ENCODE measurements at places on chromosomes 6 and 20.

DNA sequence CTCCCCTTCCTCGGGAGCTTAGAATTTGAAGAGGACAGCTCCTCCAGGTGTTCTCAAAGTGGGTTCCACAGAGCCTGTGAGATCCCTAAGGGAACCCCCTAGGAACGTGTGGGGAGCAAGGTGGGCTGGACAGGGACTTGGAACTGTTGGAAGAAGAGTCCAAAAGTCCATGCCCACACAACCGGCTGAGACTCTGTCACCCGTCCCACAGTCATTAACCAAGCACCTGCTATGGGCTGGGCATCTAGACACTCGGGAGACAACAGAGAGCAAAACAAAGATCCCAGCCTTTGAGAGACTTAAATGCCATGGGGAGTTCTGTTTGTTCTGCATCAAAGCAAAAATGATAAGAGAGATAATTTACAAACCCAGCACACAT lies 51.9 kb upstream of the SAYSD1 start:
- no peak for DNase-seq

DNA sequence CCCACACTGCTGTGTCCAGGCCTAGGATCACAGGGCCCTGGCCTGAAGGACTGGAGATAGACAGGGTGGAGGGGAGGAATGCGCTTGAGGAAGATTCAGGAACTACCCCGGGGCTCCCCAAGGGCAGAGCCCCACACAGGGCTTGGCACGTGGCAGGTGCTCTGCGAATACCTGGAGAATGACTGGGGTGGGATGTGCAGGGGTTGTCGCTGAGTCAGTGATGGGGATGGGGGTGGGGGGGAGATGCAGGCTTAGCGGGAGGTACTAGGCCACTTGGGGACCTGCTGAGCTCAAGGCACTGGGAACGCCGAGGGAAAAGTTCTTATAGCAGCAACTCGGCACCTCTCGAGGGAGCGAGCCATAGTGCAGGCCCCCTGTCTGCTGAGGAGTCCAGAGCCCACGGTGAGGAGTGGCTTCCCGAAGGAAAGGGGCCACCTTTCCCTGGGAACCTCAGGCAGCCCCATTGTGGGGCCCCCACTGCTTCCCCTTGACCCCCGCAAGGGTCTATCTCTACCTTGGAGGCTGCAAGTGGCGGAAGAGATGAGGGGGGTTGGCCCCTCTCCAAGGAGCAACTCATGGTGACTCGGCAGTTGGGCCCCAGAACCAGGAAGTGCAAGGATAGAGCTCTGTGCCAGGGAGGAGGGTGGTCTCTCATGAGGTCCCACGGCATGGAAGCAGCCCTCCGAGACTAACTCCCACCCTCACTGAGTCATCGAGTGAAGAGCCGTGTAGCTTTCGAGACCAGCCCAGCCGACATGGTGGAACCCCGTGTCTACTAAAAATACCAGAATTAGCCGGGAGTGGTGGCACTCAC lies 33.1 kb downstream of the SRC start:
- DNase-seq: no peak

DNA sequence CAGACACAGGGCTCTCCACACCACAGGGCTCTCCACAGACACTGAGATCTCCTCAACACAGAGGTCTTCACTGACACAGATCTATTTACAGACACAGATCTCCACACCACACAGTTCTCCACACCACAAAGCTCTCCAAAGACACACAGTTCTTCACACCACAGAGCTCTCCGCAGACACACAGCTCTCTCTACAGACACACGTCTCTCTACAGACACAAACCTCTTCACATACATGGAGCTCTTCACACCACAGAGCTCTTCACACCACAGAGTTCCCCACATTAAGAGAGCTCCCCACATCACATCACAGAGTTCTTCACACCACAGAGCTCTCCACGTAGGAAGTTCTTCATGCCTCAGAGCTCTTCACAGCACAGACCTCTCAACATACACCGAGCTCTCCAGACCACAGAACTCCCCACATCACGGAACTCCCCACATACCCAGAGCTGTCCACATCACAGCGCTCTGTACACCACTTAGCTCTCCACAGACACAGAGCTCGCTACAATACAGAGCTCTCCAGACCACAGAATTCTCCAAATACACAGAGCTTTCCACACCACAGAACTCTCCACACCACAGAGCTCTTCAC lies 53.9 kb downstream of the ERMARD start:
- DNase-seq: no peak

GRCh38 chr6:54107470-54108090 lies 3.7 kb upstream of the MLIP start:
- no peak for DNase-seq

DNA sequence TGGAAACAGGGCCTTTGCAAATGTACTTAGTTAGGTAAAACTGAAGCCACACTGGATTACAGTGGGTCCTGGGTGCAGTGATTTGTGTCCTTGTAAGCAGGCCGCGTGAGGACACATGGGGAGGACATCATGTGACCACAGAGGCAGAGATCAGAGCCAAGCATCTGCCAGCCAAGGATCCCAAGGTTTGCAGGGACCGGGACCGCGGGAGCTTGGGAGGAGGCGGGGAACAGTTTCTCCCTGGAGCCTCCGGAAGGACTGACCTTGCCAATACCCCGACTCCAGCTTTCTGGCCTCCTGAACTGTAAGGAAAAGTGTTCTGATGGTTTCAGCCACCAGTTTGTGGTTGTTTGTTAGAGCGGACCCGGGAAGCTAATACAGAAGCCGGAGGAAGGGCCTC lies 500.9 kb downstream of the PREX1 start:
- no peak for DNase-seq

DNA sequence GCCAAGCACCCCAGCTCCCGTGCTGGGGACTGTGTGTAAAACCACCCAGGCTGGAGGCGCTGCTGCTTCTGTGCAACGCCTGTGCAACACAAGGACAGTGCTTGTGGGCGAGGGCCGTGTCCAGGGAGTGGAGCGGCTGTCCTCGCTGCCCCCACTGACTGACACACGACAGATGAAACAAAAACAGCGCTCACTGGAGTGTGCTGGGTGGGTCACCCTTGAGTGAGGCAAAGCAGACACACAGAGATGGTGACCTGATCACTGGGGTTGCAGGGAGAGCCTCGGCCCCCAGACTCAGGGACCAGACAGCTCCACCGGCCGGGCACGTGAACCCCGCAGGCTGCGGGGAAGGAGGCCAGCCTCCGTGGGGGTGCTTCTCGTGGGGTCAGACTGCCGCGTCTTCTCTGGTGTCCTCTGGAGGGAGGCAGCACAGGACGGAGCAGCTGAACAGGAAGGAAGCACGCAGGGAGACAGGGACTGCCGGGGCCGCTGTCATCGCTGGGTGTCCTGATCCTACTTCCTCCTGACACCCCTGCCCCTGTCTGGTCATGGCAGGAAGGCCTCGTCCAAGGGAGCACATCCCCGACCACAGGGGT lies 75.9 kb upstream of the CST7 start:
- no peak for DNase-seq

- no peak for DNase-seq
These were observed 223.1 kb downstream of the NRN1 start for GRCh38 chr6:5783584-5784089.

DNA sequence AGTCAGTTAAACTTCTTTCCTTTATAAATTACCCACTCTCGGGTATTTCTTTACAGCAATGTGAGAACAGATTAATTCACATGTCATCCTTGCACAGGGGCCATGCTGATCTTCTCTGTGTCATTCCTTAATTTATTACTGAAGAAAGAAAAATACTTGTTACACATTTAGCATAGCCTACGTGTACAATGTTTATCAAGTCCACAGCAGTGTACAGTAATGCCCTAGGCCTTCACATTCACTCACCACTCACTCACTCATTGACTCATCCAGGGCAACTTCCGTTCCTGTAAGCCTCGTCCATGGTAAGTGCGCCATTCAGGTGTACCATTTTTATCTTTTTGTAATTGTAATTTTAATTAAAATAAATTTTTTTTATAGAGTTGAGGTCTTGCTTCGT lies 73.6 kb downstream of the RSPH3 start:
- DNase-seq: no peak

- no peak for DNase-seq
These were observed 42.4 kb upstream of the LRRC1 start for GRCh38 chr6:53752440-53752839.

- no peak for DNase-seq
These were observed 90.5 kb upstream of the SNX9 start for GRCh38 chr6:157732416-157733161.

DNA sequence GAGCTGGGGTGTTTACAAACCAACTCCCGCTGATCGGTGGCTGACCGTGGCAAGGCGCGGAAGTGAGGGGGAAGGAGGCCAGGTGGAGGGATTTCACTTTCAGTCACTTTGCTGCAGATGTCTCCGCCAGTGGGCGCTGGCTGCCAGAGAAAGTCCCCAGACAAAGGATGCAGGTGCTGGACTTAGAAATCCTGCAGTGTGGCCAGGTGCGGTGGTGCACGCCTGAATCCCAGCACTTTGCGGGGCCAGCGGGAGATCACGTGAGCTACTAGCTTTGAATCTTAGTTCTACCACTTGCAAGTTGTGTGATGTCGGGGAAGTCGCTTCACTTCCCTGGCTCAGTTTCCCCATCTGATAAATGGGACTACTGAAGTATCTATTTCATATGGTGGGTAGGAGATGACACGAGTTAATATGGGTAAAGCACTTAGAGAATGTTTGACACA lies 180.4 kb downstream of the ZNF217 start:
- DNase-seq: no peak

DNA sequence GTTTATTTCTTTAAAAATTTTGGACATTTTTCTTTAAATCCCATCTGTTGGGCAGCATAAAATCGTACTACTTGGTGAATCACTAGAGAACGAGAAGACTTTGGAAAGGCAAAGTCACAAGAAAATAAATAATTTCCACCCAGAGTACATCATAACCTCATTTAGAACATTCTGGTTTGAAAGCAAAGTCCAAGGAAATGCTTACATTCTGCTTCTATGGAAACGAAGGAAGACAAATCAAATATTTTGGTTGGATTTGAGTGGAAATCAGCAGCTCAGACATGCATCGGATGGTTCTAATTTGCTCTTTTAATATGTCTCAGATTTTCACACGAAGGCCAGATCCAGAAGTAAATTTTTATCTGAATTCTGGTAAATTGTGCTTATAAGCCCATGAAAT lies 60.7 kb upstream of the LTV1 start:
- DNase-seq: peak; percentile 16

- peak; percentile 45 for DNase-seq
These were observed 808 bp downstream of the SDC4 start for GRCh38 chr20:45347297-45347935.

- DNase-seq: no peak
These were observed 7.1 kb upstream of the NKX2-2 start for GRCh38 chr20:21520702-21521595.

DNA sequence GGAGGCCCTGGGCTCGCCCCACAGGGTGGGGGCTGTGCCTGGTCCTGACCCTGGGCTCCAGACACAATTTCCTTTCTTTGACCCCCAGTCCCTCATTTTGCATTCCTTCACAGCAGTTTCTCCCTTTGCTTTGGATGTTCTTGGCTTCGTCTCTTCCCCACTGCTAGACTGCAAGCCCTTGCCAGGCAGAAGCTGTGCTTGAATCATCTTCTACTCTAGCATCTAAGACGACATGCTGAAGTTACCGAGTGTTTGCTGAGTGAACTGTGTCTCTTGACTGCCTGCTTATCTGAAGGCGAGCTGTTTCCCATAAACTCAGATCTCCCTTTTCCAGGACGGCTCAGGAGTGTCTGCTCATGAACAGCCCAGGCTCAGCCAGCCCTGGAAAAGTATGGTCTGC lies 14.3 kb upstream of the SYNDIG1 start:
- no peak for DNase-seq

DNA sequence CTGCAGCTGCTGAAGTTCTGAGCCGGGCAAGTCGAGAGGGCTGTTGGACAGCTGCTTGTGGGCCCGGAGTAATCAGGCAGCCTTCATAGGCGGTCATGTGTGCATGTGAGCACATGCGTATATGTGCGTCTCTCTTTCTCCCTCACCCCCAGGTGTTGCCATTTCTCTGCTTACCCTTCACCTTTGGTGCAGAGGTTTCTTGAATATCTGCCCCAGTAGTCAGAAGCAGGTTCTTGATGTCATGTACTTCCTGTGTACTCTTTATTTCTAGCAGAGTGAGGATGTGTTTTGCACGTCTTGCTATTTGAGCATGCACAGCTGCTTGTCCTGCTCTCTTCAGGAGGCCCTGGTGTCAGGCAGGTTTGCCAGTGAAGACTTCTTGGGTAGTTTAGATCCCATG lies 21.2 kb upstream of the MAPK13 start:
- no peak for DNase-seq

DNA sequence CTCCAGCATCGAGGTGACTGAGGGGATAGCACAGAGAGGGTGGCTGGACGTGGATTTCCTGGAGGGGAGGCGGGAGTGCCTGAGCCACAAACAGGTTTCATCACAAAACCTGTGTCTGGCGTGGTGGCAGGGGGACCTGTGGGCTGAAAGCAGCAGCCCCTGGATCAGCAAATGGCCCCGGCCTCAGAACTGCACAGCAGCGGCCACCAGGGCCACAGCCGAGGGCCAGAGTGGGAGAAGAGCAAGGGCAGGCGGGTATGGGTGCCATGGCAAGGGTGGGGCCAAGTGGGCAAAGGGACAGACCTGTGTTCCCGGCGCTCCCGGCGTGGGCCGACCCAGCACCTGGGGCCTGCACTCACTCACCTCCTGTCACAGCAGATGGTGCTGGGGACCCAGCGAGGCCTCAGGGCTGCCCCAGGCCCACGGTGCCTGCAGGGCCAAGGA lies 19.0 kb downstream of the NTSR1 start:
- no peak for DNase-seq

DNA sequence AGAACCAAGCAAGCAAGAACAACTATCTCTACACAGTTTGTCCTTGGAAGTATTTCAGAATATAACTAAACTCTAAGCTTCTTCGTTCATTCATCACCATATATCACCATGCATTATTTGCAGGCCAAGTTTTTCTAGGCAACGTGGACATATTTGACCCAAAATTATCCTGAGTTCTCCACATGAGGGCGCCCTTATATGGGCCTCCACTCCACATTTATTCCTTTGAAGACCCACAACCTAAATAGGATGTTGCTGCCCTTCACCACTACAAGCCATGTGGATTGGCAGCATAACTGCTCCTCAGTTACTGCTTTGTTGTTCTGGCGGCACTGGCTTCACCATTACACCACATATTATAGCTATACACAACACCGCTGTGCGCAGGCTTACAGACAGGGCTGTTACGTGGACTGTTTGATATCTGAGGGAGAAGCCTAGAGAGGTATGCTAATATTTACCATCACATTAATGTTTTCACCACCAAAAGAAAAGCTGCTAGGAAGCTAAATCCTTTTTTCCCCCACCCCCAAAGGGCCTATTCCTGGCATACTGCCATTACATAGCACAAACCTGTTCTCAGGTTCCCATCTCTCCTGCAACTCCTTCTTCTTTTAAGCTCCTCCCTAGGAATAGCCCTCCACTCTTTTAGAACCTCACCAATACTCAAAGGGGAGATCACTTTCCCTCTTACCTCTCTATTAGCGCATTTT lies 411.7 kb downstream of the C6orf118 start:
- DNase-seq: peak; percentile 5

DNA sequence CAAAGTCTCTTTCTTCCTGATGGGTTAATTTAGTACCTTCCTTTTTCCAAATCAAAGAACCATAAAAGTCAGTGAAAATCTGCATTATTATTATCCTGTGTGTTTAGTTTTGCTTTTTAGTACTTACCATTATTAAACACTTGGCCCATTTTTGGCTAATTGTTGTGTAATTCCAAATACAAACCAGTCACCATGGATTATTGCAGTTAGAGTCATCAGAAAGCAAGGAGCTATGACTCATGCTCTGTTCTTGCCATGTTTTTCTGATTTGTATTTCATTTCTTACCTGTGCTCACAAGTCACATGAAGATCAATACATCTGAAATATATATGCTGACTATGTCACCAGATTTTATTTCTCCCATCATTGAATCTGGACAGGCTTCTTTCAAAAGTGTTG lies 31.3 kb downstream of the SLC22A3 start:
- no peak for DNase-seq

Measured in GM03348 (cell line).